ENCODE measurements at places on chromosomes 12 and 14. TPM values are rescaled to one million over a fixed set of nuclear protein-coding genes. Genes with fewer than 3 reads are reported as not detected.

The RTL1 gene
- total RNA-seq = not detected

The PTGER2 gene
- total RNA-seq = 11.6 TPM

The KCNK10 gene
- total RNA-seq = not detected

The ITGA7 gene
- total RNA-seq = 51.5 TPM

The ARHGAP9 gene
- not detected for total RNA-seq

The SYCP3 gene
- total RNA-seq = 0.13 TPM

The SFSWAP gene
- total RNA-seq = 20.2 TPM

The CLEC14A gene
- total RNA-seq = 2.5 TPM

The KLRK1 gene
- total RNA-seq = not detected

The LRP1-AS gene
- total RNA-seq = not detected

The COX8C gene
- total RNA-seq = not detected

The TAS2R19 gene
- total RNA-seq = 6.0 TPM

The LBHD2 gene
- not detected for total RNA-seq

The RBP5 gene
- total RNA-seq = not detected

The MYL6 gene
- 3,015 TPM for total RNA-seq

The DNAL1 gene
- 8.1 TPM for total RNA-seq

The ANO6 gene
- total RNA-seq = 66.8 TPM

The HOXC12 gene
- total RNA-seq = not detected

The CCDC88C gene
- 0.92 TPM for total RNA-seq

All from aortic smooth muscle cell (primary cell).